ENCODE measurements at places on chromosomes 4 and X.

DNA sequence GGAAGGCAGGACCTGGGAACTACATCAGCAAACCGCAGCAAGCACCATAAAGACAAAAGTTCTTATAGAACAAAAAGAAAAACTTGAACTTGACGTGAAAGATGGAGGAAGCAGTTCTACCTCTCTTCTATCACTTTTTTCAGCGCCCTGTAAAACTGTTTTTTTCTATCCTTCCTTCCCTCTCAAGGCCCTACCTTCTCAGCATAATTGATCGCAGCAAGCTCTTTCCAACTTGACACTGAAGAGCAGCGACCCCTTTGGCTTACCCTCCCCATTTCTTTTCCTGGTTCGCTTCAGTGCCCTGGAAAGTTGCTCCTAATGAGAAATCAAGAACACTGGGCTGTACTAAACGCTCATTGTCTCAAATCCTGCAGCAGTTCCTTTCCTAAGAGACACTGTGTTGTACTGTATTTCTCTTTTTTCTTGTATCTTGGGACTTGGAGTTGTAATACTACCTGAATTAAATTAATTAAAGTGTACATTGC is 150.6 kb upstream of the SLC4A4 start:
- DNase-seq, result no peak

DNA sequence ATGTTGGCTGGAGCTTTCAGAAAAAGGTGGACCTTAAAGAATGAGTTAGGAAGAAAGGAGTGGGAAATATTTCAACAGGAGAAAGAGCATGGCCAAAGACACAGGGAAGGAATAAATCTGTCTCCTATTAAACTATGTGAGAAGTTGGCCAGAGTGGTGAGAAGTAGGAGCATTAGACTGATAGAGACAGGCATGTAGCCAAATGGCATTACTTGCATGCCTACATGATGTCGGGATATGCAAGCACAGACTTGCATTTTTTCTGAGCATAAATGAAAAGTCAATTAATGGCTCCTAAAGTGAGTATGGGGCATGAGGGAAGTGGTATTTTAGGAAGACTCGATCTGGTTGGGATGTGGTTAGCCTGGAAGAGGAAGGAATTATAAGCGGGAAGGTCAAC is 279.6 kb upstream of the PITX2 start:
- DNase-seq, result no peak

DNA sequence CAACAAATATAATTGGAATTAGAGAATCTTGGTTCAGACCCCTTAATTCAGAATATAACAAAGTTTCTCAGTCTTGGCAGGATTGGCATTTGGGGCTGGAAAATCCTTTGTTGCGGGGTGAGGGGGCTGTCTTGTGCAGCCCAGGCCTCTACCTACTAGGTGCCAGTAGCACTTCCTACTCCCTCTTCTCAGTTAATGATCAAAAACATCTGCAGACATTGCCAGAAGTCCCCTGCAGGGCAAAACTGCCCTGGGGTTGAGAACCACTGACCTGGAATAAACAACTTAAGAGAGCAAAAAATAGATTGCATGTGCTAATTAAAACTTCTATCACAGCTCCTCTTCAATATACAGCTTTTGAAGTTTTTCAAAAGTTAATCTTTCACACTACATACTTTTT is 36.7 kb upstream of the CXorf38 start:
- no peak for DNase-seq

DNA sequence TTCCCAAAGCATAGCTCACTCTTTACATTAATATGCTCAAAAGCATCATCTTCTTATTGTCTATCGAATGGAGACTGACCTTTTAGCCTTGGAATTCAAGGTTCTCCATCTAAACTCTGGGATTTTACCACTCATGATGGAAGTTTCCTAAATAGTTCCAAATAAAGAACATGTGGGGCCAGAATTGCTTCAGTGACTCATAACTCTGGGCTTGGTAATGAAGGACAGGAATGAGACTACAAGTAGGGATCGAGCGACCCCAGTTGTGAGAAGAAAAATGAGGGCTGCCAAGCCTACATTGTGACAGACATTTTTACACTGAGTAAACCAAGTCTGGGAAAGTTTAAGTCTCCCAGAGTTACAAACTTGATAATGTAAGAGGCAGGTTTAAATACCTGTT is 269.9 kb downstream of the CBLL2 start:
- no peak for DNase-seq

- no peak for DNase-seq
Measured at GRCh38 chrX:109959356-109959871, 43.5 kb upstream of the TMEM164 start.

DNA sequence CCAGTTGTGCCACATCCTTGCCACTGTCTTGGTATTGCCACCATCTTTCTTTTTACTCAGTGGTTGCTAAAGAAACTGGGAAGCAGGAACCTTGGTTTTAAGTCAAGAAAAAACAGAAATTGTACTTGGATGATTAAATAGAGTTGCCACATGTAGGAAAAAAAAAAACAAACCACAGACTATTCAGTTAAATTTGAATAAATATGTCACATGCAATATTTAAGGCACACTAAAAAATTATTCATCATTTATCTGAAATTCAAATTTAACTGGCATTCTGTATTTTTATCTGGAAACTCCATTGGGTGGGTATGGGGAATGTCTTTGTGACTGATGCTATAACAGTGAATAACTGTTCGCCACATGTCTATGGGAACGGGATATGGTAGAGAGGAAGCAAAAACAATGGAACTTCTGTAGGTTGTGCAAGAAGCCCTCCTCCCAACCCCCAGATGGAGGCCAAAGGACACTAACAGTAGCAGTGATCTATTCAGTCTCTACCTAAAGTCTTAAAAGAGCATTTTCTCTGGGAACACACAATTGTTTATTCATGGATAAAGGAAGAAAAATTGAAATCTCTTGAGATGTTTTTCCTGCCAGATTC is 57.0 kb upstream of the PLAC8 start:
- DNase-seq, result no peak

DNA sequence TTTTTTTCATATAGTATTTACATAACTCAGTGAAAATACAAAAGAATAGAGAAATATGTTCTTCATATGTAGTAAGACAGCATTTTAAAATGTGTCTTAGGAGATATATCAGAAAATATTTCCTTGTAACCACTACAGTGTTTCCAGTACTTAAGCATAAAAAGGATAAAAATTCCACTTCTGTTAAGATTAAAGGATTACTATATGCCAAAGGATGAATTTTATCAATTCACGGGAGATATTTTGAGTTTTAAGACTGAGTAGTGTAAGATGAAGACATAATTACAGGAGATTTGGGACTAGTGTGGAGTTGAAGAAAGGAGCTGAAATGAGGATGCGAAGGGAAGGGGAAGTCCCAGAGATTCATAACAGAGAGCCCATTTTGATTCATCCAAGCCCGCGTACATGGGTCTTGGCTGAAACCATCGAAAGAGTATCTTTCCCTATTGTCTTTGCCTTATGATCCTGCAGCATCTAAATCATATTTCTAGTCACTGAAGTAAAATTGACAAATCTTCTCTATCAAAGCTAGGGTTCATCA is 58.7 kb downstream of the MAD2L1 start:
- DNase-seq, result no peak

GRCh38 chr4:168586926-168587325 is 90.1 kb downstream of the PALLD start:
- no peak for DNase-seq

DNA sequence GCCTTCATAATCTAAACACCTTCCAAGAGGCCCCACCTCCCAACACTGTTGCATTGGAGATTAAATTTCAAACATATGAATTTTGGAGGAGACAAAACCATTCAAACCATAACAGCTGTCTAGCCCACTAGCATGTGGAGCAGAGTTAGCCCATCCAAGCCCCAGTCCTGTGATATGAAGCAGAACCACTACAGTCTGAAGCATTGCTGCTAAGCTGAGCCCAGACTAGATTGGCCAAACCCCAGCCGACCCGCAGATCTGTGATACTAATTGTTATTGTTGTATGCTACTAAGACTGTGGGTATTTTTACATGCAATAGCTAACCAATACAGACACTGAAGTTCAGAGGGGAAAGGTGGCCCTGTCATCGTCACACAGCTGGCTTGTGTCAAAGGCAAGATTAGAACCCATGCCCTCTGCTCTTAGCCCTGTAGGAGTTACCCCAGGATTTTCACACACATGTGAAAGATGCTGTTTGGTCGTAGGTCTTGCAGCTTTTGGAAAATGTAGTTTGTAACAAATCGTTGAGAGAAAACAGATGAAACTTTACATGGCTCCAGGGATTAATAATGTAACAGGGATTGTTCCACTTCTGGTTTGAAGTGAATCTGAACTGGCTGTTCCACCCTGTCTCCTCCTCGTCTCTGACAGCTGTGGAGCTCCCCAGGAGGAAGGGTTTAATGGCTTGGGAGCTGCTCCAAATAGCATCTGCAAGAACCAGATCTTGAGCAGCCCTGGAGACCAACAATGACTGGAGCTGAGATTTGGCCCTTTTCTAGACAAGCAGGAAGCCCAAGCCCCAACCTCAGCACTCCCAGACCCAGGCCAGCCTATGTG is 517.5 kb downstream of the MID1IP1 start:
- DNase-seq, result no peak

GRCh38 chr4:10671799-10672198 is 12.8 kb downstream of the CLNK start:
- no peak for DNase-seq
